NCI-H2081 (cell line): ENCODE measurements at places on chromosomes 12 and 14.

DNA sequence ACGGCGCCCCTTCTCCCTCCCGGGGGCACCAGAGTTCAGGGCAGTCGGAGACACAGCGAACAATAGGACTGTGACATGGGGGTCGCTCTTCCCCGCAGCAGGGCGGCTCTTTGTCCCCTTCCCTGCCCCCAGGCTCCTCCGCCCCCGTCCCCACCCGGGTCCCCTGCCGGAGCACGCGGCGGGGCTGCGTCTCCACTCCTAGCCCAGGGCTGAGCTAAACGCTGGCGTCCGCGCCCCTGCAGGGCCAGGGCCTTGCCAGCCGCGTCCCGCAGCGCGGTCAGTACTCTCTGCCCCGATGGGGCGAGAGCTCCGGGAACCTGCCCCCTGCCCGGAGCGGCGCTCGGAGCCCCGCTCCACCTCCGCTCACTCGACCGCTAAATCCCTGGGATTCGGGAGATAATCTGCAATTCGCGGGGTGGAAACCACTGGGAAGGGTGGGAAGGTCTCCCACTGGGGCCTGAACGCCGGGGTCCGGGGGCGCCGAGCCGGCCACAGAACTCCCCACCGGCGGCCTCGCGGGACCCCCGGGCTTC lies 825 bp upstream of the CCDC85C start:
- DNase-seq, result peak; percentile 52

GRCh38 chr12:65155784-65156183 lies 13.6 kb upstream of the LEMD3 start:
- no peak for DNase-seq

- DNase-seq, result no peak
Observed at GRCh38 chr14:86050757-86051156, 520.8 kb downstream of the FLRT2 start.

GRCh38 chr12:49887536-49888401 lies 15.9 kb downstream of the FAIM2 start:
- DNase-seq, result no peak

- peak; percentile 97 for DNase-seq
Observed at GRCh38 chr14:61183196-61183885, 97.8 kb downstream of the TMEM30B start.

DNA sequence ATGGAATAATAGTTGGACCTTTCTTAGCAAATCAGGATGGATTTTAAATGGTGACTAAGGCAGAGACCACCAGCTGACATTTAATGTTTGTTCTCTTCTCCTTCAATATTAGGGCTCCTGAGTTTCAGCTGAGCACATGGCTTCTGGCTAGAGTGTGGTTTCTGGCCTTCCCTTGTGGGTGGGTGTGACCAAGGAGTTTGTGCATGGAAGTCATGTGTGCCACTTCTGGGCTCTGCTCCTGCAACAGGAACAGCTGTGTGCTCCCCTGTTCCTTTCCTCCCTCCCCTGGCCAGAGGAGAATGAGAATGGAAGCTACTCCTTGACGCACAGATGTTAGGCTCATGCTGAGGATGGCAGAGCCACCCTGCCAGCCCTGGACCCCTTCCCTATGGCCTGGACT lies 44.2 kb downstream of the CCDC175 start:
- no peak for DNase-seq

GRCh38 chr12:25386831-25387731 lies 136.4 kb upstream of the KRAS start:
- peak; percentile 87 for DNase-seq

DNA sequence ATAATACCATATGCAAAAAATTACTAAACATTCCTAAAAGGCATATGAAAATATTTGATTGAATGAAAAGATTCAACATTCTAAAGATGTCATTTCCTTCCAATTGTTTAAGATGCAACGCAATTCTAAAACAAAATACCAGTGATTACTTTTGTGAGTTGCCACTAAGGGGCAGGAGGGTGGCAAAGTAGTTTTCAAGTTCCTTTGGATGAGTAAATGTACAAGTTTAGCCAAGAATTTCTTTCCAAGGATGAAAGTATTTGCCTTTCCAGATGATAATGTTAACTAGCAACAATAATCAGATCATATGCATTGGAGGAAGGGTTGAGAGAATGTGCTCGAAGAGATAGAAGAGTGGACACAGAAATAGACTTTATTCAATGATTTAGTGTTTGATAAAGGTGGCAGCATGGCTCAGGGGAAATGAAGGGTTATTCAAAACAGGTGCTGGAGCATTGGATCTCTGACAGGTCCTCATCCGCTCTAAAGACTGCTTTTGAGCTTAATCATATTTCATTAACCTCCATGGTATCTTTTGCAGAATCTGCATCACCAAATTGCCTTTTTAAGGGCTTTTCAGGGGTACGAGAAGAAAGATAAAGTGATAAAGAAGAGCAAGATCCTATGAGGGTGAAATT lies 678.5 kb upstream of the TBX3 start:
- no peak for DNase-seq

DNA sequence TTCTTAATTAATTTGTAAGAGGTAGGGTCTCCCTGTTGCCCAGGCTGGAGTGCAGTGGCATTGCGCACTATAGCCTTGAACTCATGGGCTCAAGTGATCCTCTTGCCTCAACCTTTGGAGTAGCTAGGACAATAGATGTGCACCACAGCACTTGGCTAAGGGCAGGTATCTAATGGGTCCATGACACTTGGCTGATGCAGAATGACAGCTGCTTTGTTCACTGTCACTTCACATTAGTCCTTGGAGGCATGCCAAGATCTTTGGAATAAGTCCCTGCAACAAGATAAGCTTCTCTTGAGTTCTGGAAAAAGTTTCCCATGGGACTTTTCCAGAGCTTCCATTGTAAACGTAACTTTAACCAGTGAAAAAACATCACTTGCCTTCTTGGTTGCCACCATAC lies 23.4 kb downstream of the COQ6 start:
- no peak for DNase-seq

GRCh38 chr12:575948-576614 lies 87.2 kb downstream of the NINJ2 start:
- peak; percentile 58 for DNase-seq

DNA sequence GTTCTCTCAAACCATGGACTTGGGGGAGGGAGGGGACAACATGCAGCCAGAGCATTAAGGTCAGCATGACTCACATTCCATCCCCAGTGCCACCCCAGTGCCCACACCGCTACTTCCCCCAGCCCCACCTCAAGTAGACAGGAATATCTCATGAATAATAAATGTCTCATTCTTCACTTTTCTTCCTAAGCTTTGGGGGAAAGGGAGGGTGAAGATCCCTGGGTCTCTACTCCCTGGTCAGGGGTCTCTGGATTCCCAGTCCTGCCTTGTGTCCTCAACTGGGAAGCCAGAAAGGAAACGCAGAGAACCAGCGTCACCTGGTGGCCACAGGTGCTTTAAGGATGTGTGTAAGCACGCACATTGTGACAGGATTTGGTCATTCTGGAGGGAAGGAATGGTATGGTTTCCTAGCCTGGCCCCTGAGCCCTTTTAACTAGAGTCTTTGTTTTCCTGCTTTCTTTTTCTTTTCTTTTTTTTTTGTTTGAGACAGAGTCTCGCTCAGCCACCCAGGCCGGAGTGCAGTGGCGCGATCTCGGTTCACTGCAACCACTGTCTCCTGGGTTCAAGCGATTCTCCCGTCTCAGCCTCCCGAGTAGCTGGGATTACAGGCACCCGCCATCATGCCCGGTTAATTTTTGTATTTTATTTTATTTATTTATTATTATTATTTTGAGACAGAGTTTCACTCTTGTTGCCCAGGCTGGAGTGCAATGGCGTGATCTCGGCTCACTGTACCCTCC lies 3.4 kb downstream of the GPR84 start:
- DNase-seq, result peak; percentile 89

GRCh38 chr12:73185403-73185802 lies 913.2 kb downstream of the TRHDE start:
- no peak for DNase-seq

DNA sequence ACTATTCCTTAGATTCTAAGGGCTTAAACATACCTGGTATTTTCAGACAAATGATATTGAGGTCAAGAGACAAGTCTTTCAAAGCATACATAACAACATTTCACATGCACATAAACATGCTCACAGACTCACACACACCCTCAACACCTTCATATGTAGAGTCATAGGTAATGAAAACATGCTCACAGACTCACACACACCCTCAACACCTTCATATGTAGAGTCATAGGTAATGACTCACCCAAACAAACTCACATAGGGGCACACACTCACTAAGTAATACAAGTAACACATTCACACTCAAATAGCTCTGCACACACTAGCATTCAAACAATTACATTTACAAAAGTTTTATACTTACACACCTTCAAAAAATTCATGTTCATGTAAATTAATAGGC lies 975.5 kb downstream of the TMEM121 start:
- no peak for DNase-seq

DNA sequence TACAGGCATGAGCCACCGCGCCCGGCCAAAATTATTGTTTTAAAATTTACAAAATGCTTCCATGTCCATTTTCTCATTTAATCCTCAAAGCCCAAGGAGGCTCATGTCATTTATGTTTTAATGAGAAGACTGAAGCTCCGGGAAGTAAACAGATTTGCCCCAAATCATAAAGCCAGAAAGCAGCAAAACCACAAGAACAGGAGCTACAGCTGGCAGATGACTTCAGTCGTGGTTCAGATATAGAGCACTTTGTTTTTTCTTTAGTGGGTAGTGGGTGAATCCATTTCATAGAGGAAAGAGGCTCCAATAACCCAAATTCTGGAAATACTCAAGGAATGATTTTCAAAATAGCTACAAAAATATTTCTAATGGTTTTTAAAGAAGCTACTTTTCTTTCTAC lies 45.4 kb upstream of the VPS33A start:
- no peak for DNase-seq

GRCh38 chr14:68653804-68654203 lies 139.1 kb downstream of the ZFP36L1 start:
- no peak for DNase-seq

DNA sequence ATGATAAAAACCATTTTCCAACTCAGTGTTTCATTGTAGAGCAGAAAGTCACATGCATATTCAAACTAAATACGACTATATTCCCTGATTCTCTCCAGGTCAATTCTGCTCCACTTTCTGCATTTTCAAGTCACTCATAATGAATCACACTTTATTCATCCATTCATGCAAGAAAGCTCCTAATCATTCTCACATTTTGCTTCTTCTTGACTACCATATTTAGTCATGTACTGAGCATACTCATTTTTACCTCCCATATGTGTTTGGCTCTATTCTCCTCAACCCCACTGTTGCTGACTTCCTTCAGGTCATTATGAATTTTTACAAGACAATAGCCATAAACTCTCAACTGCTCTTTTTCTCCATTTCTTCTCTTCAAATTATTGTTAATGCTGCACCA lies 43.4 kb upstream of the PIK3C2G start:
- DNase-seq, result no peak

- DNase-seq, result no peak
Observed at GRCh38 chr12:30251546-30251945, 444.1 kb downstream of the IPO8 start.

DNA sequence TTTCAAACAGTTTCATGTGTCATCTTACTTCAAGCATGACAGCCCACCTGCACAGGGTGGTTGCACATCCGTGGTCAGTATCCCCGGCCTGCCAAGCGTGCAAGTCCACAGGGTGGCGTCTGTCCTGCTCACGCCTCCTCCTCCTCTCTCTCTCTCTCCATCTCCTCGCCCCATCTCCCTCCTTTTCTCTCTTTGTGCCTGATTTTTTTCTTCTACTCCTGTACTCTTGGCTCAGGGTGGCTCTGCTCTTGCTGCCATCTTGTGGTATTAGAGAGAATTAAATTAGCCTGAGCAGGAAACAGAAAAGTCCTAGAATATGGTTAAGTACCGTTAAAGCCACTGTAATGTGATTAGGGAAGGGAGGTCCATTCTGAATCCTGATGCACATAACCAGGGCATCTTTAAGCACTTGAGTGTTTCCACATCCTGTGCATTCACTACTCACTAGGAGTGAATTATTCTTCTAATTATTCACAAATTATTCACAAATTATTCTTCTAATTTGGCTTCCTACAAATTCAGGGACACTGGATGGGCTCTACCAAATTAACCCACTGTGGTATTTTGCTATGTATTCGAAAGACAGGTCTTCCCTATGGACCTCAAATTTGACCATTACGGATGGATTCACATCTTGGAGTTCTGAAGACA lies 25.5 kb upstream of the DTX1 start:
- DNase-seq, result peak; percentile 31

DNA sequence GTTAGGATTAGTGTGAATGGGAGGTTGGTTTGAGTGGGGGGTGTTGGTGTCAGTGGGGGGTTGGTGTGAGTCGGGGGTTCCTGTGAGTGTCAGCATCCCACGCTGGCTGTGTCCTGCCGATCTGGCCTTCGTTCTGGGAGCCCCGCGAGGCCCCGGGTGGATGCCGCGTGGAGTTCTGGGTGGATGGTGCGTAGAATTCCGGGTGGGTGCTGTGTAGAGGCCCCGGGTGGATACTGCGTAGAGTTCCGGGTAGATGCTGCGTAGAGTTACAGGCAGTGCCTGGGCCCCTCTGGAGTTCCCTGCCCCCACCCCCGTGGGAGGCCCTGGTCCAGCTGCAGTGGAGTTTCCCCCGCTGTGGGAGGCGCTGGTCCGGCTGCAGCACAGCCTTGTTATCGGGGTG lies 8.7 kb downstream of the NOC4L start:
- no peak for DNase-seq

- no peak for DNase-seq
Observed at GRCh38 chr12:89067421-89068187, 284.7 kb downstream of the DUSP6 start.

GRCh38 chr12:47281667-47282171 lies 202.0 kb upstream of the AMIGO2 start:
- no peak for DNase-seq

GRCh38 chr12:133057446-133057845 lies 20.1 kb downstream of the ZNF84 start:
- no peak for DNase-seq

GRCh38 chr12:105257321-105257728 lies 21.4 kb upstream of the APPL2 start:
- no peak for DNase-seq

DNA sequence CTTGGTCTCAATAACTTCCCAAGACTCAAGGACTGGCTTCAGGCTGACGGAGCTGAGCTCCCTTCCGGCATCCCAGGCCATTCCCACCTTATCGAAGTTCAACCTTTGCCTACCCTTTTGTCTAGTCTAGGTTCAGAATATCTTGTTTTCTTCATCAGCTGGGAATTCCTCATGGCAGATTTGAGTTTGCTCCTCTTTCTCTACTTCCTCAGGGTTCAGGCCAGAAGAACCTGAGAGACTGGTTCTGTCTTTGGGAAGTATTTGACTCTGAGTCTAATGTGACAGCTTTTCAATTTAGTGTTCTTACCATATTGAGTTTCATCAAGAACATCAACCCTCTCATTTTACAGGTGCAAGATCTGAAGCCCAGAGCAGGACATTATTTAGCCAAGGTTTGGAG lies 2.1 kb downstream of the BIN2 start:
- no peak for DNase-seq
